Kidney tubule cell (primary cell): ENCODE measurements at places on chromosomes 13 and 19.

- peak; percentile 4 for DNase-seq
Measured at GRCh38 chr19:7748756-7749155, 1.4 kb upstream of the CD209 start.

GRCh38 chr13:28056970-28057712 is 43.2 kb downstream of the FLT3 start:
- no peak for DNase-seq

DNA sequence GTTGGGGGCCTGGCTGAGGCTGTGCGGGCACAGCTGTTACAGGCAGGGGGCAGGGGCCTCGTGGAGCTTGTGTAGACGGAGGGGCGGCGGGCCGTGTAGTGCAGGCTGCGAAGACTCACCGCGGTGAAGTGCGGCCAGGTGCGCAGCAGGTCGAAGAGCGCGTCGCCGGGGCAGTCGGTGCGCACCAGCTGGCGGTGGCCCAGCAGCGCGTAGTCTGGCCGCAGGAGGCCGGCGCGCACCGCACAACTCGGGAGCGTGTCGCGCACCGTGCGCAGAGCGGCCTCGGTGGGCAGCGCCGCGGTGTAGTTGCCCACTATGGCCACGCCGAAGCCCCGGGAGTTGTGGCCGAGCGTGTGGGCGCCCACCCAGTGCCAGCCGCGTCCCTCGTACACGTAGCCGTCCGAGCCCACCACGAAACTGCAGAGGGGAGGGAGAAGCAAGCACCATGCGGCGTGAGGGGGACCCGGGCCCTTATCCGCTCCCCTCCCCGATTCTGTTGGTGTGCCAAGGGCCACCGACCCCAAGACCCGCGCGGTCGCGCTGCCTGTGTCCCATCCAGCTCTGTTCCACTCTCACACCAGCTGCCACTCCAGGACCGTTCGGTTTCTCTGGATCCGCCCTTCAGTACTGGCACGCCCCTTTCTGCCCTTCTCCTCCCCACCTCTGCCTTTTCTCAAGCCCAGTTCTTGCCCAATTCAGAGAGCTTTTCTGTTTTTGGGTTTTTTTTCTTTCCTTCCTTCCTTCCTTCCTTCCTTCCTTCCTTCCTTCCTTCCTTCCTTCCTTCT is 5.4 kb upstream of the RASAL3 start:
- DNase-seq, result no peak

DNA sequence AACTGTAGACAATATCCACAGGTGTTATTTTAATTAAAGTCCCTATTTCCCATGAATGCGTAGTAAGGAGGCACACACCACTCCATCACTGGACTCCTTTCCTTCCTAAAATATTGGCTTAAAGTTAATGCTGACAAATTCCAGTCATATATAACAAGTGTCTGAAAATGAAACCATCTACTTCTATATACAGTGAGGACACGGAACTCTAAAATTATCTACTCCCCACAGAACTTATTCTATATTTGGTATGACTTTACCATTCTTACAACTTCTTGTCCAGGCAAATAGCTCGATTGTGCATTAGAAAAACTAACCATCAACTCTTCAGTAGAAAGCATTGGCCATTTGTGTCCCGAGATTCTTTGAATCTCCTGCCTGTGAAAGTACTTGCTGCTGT is 1560.2 kb downstream of the EFNB2 start:
- DNase-seq, result no peak

DNA sequence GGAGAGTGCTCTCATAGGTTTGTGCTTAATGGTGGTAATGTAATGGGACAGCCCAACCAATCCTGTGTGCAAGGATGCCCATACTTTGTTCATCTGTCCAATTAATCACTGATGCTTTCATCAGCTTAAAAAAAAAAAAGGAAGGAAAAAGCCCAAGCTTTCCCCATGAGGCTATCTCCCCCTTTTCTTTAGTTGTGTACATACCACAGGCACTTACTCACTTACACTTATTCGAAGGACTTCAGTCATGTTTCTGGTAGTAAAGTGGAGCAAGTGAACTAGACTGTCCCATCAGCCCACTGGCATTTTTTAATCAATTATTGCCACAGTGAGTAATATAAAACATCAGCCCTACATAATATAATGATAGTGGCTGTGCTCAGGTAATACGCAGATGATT is 183.5 kb upstream of the UFM1 start:
- DNase-seq, result peak; percentile 71

DNA sequence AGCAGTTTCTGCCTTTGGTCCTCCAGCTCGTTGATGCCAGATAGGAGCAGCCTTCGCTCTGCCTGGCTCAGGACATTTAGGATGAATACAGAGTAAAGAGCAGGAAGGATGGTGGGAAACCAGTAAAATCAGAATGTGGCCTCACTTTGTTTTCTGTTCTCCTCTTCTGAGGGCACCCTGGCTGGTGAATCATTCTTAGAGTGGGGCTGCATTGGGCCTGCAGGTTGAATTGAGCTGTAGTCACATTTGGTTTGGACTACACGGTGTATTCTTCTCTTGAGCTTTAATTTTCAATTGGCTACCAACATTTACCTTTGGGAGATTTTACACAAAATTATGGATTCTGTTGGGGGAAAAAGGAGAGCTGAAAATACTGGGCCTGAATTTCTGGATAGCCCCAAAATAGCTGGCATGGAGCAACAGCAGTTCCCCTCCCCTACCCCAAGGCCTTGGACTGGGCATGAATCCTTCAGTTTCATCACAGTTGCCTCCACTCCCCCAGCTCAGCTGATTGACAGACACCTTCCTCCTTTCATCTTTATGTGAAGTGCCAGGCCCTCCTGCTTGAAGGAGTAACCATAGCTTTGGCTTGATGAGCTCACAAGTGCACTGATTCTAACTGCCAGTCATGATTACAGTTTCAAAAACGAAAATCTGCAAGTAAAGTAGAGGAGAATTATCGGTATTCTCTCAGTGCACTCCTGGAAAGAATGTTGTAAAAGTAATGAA is 24.3 kb downstream of the ERCC5 start:
- no peak for DNase-seq

DNA sequence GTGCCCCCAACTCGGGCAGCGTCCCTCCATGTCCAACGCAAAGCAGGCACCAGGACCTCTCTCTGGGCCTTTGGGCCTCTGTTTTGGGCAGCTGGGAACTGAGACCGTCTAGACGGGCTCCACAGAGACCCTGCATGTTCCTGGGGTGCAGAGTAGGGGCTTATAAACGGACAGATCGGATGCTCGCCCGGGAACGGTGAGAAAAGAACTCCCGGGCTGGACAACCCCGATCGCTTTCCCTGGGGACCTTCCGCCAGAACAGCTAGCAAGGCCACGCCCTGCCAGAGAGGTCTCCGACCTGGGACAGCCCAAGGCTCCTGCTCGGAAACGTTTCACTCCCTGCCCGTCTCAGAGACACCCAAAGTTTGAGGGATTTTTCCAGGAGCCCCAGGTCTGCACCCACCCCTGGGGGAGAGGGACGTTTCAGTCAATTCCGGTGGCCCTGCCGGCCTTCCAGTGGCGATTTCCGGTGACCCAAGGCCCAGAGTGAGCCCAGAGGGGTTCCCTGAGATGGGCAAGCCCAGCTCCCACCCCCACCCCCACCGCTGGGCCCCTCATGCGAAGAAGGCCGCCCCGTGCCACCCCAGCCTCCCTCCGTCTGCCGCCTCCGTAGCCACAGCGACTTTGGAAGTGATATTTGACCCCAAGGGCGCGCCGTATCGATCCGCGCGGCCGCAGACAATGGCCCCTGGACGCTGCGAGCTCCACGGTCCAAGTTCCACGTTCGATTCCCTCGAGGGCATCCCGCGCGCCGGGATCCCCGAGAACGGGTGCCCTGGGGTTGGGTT is 1.7 kb downstream of the NR2F6 start:
- DNase-seq, result peak; percentile 65

DNA sequence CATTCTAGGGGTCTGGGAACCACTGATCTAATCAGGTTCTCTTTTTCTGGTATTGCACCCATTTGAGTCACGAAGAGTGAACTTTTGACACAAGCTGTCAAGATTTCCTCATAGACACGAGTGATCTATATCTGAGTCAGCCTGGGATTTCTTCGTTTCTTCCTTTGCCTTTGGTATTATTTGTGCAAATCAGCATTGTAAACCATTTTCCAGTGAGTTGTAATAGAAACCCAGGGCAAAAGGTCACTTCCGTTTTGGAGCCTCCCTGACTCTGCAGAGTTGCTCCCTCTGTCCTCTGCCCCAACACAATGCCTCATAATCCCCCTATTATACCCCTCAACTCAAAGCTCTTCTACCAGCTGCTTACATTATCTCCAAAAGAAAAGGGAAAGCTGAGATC is 615.1 kb downstream of the EFNB2 start:
- DNase-seq, result peak; percentile 73

GRCh38 chr19:55463583-55464031 is 944 bp downstream of the C19orf85 start:
- no peak for DNase-seq

GRCh38 chr13:111936267-111936925 is 130.6 kb upstream of the SOX1 start:
- no peak for DNase-seq

DNA sequence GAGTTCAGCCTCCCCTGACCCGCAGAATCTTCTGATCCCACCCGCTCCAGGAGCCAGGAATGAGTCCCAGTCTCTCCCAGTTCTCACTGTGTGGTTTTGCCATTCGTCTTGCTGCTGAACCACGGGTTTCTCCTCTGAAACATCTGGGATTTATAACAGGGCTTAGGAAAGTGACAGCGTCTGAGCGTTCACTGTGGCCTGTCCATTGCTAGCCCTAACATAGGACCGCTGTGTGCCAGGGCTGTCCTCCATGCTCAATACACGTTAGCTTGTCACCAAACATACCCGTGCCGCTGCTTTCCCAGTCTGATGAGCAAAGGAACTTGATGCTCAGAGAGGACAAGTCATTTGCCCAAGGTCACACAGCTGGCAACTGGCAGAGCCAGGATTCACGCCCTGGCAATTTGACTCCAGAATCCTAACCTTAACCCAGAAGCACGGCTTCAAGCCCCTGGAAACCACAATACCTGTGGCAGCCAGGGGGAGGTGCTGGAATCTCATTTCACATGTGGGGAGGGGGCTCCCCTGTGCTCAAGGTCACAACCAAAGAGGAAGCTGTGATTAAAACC is 1.1 kb upstream of the APOE start:
- DNase-seq, result no peak

DNA sequence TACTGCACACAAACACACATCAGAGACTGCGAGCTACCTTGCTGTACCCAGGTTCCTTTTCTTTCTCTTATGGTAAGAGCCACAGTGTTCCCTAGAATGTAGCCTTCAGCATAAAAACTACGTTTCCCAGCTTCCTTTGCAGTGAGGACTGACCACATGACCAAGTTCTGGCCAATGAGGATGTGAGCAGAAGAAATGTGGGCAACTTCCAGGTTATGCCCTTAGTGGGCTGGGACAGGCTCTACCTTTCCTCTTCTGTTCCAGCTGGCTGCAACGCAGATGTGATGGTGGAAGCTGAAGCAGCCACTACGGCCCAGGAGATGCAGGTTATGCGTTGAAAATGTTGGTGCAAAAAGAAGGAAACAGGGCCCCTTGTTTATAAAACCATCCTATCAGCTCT is 27.5 kb downstream of the VRK3 start:
- peak; percentile 22 for DNase-seq

DNA sequence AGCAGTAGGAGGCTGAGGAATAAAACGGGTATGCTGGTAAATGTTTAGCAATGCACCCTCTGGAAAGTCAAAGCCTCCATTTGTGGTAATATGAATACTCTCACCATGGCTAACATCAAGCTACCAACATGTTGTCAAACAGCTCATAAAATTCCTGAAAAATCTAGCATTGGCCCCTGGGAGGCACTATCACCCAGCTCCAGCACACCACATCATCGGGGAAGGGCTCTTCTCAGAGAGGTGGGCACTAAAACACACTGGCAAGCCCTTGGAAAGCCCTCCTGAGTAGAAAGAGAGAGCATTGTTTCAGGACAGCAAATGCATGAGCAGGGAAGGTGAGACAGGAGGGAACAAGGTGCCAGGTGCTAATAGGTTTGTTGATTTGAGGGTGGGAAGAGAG is 53.9 kb upstream of the FLT1 start:
- DNase-seq, result no peak

- no peak for DNase-seq
Measured at GRCh38 chr13:75416327-75417011, 65.5 kb downstream of the TBC1D4 start.

GRCh38 chr13:102275969-102276368 is 125.9 kb downstream of the FGF14 start:
- no peak for DNase-seq

GRCh38 chr19:49387936-49388372 is at the start of gene KASH5:
TSS of gene KASH5 (plus strand) at chr19:49388249. CDS start at chr19:49390884, 2,635 bp downstream.
- DNase-seq, result peak; percentile 50

GRCh38 chr19:343941-344624 is 513 bp downstream of the MIER2 start:
- no peak for DNase-seq

DNA sequence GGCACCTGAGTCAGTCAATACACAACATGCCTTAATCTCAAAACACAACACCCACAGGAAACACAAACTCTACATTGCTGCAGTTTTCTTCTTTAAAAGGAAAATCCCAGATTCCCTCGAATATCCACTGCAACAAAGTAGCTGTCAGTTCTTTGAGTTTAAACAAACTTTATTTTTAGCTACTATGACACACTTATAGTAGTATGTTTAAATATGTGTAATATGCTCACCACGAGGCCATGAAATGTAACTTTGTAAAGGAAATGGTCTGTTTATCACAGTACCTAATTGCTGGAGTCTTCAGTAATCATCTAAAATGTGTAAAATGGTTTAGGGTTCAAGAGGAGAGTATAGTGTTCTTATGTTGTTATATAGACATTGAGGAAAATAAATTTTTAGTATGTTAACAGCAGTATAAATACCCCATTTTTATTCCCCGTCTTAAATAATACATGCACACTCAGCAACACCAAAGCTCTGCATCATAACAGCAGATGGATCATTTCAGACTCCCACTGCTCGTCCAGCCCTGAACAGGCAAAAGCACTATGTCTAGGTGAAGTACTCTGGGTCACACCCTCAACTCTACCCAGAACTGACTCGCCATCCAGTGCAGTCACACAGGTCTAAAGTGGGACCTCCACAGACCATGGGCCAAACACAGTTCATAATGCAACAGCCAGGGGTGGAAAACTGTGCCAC is 20.6 kb downstream of the TUBGCP3 start:
- DNase-seq, result no peak

- DNase-seq, result no peak
Measured at GRCh38 chr19:13356185-13356584, 150.1 kb downstream of the CACNA1A start.

GRCh38 chr19:31233295-31233800 is 115.9 kb downstream of the TSHZ3 start:
- DNase-seq, result no peak

- no peak for DNase-seq
Measured at GRCh38 chr13:19156013-19156825, 25.4 kb downstream of the TUBA3C start.

GRCh38 chr13:19861762-19862161 is 1.7 kb downstream of the ZMYM5 start:
- peak; percentile 1 for DNase-seq

GRCh38 chr13:109401307-109401706 is 385.1 kb downstream of the IRS2 start:
- DNase-seq, result no peak

DNA sequence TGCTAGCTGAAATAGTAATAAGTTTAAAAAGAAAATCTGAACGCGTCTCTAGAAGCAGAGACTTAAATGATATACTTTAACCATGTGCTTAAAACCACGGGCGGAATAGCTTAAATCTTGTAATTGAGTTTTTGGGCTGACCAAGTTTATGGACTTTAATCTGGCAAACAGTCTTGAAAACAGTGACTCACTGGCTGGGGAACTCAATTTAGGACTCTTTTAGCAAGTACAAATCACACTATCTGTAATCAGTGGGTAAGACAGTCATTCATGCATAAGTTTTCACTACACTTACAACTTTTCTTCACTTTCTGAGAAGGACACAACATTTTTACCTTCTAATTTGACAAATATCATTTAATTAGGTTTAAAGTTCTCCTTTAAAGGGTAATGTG is 26.8 kb downstream of the ZNF627 start:
- DNase-seq, result peak; percentile 62
